Activated effector memory CD4-positive, alpha-beta T cell treated with anti-CD3 and anti-CD28 coated beads, Interleukin-2, amount 50 U/mL, for 16 hours (primary cell): ENCODE measurements at places on chromosomes 5 and 9.

- DNase-seq, result no peak
These were observed 1.5 kb downstream of the FBN2 start for GRCh38 chr5:128536254-128537220.

DNA sequence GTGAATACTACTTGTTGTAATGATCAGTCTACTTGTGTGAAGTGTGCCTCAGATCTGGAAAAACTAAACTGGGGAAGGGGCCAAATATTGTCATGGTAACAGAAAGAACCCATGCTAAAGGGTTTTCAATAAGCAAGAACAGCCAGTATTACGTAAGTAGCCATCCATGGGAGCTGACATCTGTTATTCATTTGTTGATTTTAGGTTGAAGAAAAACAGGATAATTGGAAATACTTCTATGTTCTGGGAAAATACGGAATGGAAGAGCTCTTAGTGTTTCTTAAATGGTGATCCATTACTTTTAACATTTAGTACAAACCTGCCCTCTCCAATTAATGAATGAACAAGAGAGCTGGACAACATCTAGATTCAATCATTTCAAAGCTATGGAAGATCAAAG lies 485.8 kb downstream of the NTRK2 start:
- DNase-seq, result no peak

- DNase-seq, result no peak
These were observed 1331.0 kb upstream of the CDH9 start for GRCh38 chr5:28369418-28369817.

DNA sequence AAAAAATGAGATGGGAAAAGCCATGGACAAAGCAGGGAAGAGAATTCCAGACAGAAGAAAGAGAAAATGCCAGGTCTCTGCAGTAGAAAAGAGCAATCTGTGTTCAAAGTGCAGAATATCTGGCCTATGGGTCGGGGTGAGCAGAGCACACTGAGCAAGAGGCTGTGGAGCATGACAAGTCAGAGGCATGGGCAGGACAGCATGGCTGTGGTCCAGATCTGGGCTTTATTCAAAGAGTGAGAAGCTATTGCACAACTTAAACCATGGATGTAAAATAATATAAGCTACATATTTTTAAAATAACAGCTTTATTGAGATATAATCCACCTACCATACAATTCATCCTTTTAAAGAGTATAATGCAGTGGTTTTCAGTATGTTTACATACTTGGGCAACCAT lies 133.1 kb upstream of the SPDL1 start:
- no peak for DNase-seq

DNA sequence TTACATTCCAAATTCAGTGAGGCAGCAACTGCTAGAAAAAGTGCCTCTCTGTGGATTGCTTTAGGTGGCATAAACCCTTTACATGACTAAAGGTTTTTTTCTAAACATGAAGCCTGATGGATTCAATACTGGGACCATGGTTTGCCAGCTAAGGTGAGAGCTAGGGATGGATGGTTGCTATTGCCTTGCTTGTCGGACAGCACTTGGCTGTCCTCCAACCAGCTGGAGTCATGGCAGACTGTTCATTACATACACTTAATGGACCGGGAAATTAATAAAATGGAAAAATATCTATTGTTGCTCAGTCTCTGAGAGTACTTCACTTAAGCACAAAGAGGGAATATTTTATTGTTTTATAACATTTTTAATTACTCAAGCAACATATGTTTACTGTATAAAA lies 116.9 kb upstream of the TRPC7 start:
- DNase-seq, result no peak

DNA sequence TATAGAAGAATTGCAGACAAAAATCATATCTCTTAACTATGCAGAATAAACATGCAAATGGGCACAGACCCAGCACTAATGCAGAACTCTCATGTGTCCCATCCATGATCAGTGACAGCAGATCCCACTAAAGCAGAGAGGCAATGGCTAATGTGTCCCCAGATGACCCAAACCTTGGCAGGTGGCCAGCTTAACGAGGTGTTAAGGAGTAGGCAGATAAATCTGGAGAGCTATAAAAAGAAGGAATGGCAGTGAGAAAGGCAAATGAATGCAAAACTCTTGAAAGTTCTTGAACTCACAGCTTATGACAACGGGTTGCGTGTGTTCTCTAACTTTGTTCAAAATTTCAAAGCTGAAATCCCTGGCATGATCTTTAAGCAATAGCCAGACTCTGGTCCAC lies 265.4 kb downstream of the RASEF start:
- no peak for DNase-seq

DNA sequence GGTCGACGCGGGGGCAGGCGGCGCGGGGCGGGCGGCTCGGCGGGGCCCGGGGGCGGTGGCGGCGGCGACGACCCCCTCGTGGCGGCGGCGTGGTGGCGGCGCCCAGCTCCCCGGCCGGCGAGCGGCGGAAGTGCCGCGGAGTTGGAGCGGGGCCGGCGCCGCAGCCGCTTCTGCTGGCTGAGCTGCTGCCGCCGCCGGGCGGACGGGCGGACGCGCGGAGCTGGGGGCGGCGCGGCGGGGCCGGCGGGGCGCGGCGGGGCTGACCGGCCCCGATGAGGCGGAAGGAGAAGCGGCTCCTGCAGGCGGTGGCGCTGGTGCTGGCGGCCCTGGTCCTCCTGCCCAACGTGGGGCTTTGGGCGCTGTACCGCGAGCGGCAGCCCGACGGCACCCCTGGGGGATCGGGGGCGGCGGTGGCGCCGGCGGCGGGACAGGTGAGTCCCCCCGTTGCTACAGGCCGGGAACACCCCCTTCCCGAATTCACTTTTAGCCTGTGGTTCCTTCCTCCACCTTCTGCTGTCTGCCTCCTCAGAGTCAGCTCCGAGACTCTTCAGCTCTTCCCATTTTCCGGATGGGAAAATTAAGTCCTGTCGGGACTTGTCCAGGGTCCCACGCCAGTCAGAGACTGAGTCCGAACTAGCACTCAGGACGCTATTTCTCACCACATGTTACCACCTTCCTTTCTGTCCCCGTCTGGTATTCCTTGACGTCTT lies at the start of gene GALNT10:
TSS of gene GALNT10 (plus strand) at position 139 of the 710 bp plus-strand sequence. CDS start at position 273, 134 bp downstream.
- DNase-seq, result peak; percentile 87

DNA sequence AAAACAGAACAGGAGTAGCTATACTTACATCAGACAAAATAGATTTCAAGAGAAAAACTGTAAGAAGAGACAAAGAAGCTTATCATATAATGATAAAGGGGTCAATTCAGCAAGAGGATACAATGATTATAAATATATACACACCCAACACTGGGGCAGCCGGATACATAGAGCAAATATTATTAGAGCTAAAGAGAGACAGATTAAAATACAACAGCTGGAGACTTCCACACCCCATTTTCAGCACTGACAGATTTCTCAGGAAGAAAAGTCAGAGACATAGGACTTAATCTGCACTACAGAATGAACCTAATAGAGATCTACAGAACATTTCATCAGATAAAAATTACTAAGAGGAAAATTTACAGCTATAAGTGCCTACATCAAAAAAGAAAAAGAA lies 35.7 kb downstream of the OXCT1 start:
- no peak for DNase-seq

GRCh38 chr5:132469380-132470009 lies 21.1 kb downstream of the IRF1 start:
- peak; percentile 42 for DNase-seq

GRCh38 chr9:125407432-125407973 lies 145.9 kb downstream of the GAPVD1 start:
- DNase-seq, result no peak

DNA sequence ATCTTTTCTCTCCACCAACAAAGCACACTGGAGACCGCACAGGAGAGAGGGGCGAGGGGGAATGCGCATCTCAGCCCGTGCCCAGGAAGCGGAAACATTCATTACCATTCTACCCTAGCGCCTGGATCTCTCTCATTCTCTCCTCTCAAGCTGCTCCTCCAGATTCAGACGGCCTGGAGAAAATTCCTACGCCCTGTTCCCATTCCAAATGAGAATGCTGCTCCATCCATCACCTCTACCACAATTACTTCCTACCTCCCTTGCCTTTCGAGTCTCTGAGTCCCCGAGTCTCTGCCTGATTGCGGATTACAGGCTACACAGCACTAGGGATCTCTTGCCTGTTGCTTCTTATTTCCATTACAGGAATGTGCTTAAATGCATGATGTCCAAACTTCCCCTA lies 6.7 kb downstream of the DDX31 start:
- DNase-seq, result no peak

DNA sequence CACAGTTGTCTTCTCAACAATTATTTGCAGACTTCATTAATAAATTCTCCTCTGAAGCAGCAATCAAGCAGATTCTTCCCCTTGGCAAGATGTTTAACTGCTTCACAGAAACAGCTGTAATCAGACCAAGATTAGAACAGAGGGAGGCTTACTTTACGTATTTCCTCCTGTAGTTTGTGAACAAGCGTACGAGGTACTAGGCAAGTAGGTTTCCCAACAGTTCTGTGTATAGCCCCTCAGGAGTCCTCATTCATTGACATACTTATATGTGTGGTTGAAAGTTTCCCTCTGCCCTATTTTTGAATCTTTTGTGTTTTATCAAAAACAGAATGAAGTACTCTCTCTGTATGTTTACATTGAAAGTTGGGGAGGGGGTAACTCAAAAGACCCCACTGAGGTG lies 128.0 kb downstream of the SPATA31D1 start:
- DNase-seq, result no peak

- DNase-seq, result no peak
These were observed 7.8 kb upstream of the MRNIP start for GRCh38 chr5:179866241-179867078.

GRCh38 chr5:16864631-16865131 lies 71.4 kb downstream of the MYO10 start:
- no peak for DNase-seq

DNA sequence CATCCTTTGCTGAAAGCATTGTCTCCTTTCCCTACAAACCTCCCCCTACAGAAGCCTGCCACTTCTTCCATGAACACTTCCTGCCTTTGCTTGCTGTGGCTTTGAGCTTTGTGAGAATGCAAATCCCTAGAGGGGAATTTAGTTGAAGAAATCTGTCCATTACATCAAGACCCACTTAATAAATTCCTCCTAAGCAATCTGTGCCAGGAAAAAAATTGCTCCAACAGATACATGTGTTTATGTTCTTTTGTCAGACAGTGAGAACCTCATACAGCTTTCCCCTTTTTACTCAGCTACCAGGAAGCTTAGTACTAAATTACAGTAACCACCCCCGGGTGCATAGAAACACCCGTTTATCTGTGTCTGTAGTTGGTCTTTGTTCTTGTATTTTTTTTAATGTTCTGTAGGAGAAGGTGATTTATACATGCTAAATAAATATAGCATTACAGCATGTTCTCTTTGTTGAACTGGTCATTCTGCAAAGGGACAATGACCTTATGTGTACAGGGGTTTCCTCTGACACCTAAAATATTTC lies 43.9 kb downstream of the SH3TC2 start:
- DNase-seq, result no peak

GRCh38 chr5:116343961-116344360 lies 230.7 kb downstream of the SEMA6A start:
- DNase-seq, result no peak

DNA sequence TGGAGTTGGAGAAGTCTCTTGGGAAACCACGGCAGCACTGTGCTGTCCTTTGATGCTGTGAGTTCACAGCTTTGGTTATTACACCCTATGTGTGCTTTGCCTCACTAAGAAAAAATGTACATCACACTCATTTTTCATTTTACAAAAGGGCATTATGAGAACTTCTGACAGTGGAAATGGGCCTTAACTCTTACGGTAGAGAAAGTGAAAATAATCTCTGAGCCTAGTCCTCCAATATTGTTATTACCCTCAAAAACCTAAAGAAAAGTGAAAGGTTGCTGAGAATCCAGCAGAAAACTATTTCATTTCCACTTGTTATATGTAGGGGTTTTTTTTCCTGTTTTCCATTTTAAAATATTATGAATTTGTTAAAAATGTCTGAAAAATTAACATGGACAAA lies 8.2 kb upstream of the OR13D1 start:
- no peak for DNase-seq

DNA sequence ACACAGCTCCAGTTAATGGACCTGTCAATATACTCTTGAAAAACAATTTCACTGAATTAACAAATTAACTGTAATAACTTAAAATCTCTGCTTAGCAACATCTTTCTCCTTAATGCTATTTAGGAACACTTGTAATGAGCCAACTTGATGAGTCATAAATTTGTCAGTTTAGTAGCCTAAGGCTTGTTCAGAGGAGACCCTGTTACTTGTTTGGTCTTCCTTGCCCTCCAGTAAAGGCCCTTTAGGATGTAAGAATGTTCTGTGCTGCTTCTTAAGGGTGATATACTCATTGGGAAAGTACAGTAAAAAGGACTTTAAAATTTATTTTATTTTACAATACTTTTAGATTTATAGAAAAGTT lies 11.4 kb upstream of the MATR3 start:
- no peak for DNase-seq

GRCh38 chr5:55993013-55993412 lies 1.8 kb downstream of the IL6ST start:
- DNase-seq, result no peak

- DNase-seq, result no peak
These were observed 24.8 kb downstream of the OSMR start for GRCh38 chr5:38870595-38870994.

DNA sequence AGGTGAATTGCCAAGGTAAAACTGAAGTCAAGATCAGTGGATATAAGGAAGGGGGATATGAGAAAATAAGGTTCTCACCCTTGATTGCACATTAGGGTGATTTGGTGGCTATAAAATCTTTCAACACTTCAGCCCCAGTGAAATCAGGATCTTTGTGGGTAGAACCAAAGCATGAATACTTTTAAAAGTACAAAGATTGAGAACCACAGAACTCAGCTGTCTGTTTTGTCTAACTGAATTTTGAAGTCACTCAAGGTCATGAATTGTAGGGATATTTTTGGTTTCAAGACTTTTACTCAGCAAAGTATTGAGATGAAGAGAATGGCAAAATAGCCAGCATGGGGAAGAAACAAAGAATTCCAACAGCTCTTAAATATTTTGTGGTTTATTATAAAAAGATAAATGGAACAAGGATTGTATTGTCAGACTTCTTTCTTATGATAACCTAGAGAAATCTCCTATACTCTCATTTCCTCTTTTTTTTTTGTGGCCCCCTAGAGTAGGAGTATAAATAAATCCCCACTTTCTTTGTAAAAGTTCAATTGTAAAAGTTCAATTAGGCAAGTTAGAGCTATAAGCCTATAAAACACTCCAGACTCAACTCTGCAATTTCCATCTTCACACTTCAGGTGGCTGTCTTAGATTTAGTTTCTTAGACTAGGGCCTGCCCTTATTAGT lies 272.9 kb downstream of the PDE4D start:
- DNase-seq, result no peak

GRCh38 chr5:32542216-32543059 lies 42.9 kb upstream of the SUB1 start:
- peak; percentile 72 for DNase-seq

DNA sequence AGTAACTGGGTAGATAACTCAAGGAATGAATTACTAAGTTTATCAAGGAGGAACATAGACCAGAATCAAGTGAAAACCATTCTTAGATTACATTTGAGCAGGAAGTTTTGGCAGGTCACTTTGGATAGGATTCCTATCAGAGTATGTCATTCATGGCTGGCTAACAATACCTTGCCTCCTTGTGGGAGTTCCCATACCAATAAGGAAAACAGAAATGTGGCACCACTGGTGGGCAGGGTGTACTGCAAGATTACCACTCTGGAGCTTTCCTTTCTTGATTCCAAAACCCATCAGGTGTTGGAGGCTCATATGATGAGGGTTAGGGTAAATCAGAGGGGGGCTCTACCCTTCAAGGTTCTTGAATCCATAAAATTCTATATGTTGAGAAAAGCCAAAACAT lies 18.6 kb upstream of the SPATA31D1 start:
- DNase-seq, result no peak

- DNase-seq, result no peak
These were observed 25.5 kb upstream of the IER5L start for GRCh38 chr9:129203556-129203909.

- peak; percentile 14 for DNase-seq
These were observed 2.3 kb downstream of the F2RL1 start for GRCh38 chr5:76821136-76821535.
